ENCODE measurements at places on chromosomes 3 and 15.

DNA sequence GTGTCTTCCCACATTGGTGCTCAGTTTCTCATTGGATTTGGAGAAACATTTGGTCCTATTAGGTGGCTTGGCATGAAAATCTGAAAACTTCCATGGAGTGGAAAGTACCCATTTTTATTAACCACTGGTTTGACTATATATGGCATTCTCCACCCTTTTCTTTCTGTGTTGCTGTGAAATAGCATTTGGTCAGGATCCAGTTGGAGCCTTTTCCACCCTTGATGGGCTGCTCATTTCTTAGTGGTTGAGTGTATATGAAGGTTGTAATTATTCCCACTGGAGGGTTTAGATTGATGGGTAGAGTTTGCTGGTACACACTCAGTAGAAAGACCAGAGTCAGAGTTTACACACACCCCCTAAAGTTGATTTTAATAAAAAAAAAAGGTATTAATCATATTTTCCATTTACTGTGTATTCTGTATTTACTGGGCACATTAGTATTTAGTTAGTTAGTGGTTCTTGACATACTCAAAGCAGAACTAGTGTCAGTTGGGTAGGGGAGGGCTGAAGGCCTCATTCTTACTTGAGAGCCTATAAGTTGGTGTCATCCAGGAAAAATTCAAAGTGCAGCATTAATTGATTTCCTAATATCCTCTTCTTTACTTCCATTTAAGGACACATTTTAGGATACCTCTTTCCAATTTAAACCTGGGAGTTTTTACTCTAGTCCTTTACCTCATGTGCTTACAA lies 69.5 kb downstream of the FLNB start:
- no peak for DNase-seq

- no peak for DNase-seq
Measured at GRCh38 chr3:67509471-67510075, 144.8 kb downstream of the SUCLG2 start.

DNA sequence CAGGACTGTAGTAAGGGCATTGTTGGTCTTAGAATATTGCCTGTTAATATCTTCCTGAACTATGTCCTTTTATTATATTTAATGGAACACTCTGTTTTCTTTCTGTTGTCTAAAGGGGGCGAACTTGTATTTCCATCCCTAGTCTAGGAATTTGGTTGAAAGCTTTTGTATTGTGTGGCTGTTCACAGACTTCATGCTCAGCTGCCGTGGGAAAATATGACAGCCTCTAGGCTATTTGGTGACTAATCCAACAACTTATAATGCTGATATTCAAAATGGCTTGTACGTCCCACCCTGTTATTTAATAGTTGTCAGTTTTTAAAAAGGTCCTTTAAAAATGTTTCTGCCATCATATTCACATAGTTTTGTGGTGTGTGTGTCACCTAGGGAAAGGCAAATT lies 202.6 kb downstream of the KLHL25 start:
- peak; percentile 95 for DNase-seq

DNA sequence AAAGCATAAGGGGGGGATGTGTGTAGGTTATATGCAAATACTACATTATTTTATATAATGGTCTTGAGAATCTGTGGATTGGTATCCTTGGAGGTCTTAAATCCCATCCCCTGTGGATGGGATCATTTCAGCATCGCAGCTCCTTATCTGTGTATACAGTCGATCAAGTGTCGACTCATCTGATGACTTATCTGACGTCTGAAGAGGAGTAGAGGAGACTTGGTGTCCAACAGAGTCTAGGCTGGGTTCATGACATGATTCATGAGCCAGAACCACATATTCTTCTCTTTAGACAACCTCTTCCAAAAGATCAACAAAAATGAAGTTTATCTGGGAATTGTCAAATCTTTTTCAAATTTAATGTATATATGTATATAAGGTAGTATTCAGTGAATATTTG lies 220.7 kb downstream of the NR2F2 start:
- no peak for DNase-seq

GRCh38 chr15:42494998-42495360 lies 455 bp upstream of the SNAP23 start:
- DNase-seq, result peak; percentile 73

DNA sequence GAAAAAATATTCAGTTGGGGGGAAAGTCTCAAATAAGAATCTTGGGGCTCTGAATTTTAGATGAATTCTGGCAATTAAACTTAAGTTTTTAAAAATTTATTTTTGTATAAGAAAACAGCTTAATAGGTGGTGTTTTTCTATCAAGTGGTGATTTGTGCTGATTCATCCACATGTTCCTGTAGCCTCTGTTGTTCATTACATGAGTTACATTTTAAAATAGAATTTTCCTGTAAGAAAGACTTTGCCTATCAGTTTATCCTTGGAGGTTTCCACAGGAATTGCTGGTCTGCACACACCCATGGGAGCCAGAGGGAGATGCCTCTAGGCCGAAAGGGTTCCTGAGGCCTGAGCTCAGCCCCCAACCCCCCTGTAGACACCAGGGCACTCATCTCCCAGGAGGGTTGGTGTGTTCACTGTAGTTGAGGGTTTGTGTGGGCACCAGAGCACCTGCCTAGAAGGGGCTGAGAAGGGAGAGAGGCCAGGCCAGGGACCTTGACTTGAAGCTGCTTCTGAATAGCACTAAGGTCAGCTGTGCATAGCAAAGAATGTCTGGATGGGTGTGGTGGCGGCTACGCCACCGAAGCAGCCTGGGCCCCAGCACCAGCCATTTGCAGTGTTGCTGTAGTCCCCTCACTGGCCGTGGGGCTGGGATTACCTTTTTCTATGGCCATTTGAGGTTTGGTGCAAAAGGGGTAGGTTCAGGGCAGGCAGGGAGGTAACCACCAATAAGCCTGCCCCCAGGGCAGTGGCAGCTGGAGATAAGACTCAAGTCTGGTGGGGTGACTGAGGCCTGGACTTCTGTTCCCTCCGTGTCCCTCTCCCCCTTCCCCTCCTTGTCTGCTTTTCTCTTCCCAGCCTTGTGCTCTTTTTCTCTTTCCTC lies 11.9 kb downstream of the DNAJA4 start:
- DNase-seq, result no peak

DNA sequence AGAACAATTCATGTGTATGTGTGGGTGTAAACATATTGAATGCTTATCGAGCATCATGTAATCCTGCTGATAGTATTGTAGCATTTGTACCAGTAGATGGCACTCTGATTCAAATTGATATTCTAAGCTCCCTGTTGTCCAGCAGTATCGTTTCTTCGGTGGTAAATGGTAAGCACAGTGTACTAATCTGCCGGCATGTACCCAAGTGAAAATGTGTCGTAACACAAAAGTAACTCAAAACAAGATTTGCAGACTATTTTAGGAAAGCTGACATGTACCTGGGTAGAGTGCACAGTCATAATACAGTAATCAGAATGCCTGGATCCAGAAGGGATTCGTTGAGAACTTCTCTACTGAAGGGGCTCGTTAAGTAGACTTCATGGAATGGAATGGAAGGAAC lies 31.7 kb upstream of the MNS1 start:
- peak; percentile 66 for DNase-seq

DNA sequence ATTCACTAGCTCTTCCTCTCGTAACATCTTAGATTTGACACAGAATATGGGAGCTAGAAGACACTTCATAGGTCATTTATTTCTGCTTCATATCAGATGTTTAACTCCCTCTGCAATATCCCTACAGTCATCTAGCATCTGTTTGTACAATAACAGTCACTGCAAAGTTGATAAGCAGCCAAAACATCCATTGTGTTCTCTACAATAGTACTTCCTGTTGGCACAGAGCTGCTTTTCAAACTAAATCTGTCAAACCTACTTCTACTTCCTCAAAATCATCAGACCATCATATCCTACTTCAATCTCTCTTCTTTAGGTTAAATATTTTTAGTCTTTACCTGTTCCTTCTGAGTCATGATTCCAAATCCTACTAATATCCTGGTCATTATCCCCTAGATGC lies 233.2 kb downstream of the FGF12 start:
- DNase-seq, result no peak

DNA sequence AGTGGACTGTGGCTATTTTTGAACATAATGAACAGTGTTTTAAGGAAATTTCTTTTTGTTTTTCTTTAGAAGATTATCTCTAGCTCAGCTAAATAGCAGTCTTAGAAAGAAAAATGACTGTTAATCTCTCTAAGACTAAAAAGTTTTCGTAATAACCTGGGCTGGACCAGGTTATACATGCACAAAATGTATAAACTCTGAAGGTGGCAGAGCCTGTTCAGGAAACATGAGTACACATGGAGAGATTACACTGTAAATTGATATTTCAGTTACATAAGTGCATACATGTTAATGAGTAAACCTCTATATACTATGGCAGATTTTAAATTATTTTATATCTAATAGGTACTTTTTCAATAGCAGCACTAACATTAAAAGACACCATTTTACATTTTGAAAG lies 258.2 kb upstream of the CFAP20DC start:
- no peak for DNase-seq

Measured in fibroblast of skin of back (primary cell).